ENCODE measurements at places on chromosomes 5 and 9.
A peak's percentile ranks its signal among the peaks of the same experiment; 100 is the strongest.

DNA sequence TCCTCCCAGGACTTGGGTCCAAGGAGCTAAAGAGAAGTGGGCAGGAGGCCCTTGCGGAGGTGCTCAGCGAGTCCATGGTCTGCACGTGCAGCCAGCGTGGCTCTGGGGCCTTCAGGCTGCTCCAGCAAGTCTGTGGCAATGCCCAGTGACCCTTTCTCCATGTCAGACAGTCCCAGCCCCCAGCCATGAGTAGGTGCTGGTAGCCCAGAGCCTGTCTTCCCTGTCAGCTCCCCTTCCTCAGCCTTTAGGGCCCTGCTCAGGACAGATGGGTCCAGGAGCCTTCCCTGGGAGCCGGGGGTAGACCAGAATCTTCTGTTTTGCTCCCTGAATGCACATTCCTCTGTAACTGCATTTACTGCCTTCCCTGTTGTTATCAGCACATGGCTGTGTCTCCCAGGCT lies 147.2 kb upstream of the IRX2 start:
- no peak for DNase-seq

GRCh38 chr5:101346906-101347305 lies 443.8 kb upstream of the ST8SIA4 start:
- DNase-seq: no peak

- peak; percentile 86 for DNase-seq
These were observed 185.0 kb downstream of the GLIS3 start for GRCh38 chr9:4114569-4115505.

- DNase-seq: peak; percentile 47
These were observed 163.1 kb upstream of the TLE4 start for GRCh38 chr9:79408617-79409016.

DNA sequence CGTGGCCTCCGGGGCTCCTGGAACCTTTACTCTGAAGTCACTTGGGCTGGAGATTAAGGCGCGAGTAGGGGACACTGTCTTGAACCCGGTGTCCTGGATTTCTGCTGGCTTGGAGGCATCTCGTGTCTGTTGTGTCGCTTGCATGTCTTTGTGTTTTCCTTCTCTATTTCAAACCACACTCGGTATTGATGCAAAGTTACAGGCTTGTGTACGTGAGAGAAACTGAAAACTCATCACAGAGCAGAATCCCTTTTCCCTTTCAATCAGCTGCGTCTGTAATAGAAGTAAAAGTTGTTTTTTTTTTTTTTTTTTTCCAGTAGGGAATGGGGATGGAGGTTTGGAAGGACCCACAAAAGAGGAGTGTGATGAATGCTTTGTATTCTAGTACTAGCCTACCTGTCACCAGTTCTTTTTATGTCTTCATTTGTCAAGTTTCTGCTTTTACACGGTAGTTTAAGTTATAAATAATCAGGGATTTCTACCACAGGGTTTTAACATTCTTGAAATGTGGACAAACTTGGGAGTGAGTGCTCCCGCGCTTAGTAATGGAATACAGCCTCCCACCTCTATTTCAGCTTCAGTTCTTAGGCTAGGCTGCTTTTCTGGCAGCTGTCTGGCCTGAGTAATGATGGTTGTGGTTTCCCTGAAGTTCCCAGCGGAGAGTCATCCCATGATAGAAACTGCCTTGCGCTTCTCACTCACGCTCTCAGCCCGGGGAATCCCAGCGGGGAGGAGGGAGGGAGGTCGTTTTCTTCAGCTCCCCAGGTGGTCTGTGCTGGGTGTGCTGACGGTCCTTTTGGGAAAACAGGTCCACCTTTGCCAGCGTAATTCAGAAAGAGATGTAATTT lies 763 bp downstream of the TJP2 start:
- DNase-seq: peak; percentile 98

GRCh38 chr5:172852490-172853354 lies 18.7 kb downstream of the ERGIC1 start:
- peak; percentile 75 for DNase-seq

- peak; percentile 36 for DNase-seq
These were observed at the start of gene LIX1 for GRCh38 chr5:97142521-97143254. Gene LIX1 (minus strand): TSS chr5:97142611. CDS start chr5:97142576, 35 bp downstream.

- peak; percentile 81 for DNase-seq
These were observed 2.7 kb downstream of the RGMB start for GRCh38 chr5:98776066-98776705.

GRCh38 chr9:78437296-78437695 lies 140.4 kb downstream of the PSAT1 start:
- no peak for DNase-seq

DNA sequence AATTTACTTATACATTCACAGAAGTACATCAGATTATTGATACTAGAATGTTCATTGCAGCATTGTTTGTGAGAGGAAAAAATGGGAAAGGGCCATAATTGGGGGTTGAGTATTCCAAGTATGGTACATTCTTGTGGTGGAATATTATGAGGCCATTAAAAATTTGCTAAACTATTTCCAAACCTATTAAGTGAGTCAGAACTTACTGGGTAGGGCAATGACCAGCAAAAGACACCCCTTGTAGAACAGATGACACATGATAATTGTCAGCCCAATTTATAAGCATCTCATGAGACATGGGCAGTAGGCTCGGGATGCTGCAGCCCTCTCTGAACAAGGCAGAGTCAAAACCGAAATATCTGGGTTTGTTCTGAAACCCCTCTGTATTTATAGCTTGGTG lies 192.6 kb upstream of the IL12B start:
- no peak for DNase-seq

DNA sequence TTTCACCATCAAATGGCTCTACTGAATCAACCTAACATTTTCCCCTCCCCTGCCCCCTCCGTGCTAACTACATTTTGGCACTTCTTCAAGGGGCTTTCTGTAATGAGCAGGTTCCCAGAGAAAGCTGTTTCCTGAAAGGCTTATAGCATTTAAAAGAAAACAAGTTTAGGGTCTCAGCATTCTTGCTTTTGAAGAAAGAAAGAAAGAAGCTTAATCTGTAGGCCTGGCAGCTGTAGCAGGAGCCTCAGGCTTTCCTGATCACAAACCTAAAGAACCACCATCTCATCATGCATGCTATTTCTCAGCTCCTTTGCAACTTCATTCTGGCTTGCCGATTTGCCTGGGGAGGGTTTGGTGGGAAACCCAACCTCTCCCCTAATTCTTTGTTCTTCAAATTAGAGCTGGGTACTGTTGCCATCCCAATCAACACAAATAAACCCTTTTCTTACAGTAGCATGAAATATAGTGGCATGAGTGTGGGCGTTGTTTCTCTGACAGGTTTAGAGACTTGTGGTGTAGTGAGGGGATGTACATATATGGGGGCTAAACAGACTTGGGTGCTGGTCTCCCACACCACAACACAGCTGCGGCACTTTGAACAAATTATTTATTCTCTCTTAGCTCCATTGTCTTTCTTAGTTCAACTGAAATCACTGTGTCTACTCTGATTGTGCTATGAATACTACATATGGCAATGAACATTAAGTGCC lies 160.5 kb upstream of the TNC start:
- DNase-seq: no peak

DNA sequence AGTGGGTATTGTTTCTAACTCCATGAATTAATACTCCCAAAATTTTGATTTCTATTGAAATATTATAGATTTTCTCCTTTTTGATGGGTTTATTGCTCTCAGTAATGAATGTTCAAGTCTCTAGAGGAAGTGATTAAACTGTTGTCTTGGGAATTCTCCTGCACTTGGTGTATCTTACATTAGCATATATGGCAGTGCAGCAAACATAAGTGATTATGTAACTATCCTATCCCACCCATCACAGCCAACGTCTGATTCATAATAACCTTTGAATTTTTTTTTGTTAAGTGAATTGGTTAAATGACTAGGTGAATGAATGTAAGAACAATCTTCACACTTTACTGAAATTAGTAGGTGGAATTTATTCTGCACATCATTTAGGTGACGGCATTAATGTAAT lies 483.7 kb downstream of the TAF11L14 start:
- DNase-seq: no peak

- DNase-seq: no peak
These were observed 619.9 kb downstream of the PTPRD start for GRCh38 chr9:9992936-9993335.

DNA sequence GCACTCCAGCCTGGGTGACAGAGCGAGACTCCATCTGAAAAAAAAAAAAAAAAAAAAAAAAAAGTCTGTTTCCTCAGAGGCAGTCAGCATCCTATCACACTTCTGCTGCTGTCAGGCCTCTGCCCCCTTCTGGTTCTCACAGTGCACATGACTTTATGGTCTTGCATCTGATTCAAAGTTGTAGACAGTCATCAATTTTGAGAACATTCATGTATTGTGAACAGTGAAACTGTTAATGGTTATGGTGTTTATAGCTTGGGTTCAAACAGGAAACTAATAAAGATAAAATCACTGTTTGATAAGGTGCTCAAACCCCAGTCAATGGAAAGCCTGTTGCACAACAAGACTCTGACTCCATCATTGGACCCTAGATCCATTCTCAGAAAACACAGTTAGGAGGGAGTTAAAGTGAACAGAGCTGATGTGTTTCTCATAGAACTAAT lies 61.4 kb downstream of the FOXD1 start:
- no peak for DNase-seq

DNA sequence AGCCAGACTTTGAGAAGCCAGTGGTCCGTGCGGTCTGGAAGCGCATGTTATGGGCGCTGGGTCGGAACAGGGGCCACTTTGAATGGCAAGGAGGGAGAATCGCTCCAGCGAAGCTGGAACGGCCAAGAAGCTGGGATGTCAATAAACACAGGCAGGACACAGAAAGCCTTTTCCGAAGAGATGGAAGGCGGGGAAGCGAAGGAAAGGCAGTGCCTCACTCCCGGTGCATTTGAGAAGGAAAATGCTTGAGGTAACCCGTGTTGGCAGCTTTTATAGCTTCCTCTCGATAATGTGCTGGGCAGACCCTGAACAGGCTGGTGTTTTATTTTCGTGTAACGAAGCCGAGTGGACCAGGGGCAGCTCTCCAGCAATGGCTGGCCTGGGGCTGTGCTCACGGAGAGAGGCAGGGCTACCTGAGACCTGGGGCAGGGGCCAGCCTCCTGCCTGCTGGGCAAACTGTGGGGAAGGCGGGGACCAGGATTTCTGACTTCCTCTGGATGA lies 84.2 kb upstream of the SPRY4 start:
- no peak for DNase-seq

- no peak for DNase-seq
These were observed 520 bp downstream of the PCDH12 start for GRCh38 chr5:141957367-141957996.

DNA sequence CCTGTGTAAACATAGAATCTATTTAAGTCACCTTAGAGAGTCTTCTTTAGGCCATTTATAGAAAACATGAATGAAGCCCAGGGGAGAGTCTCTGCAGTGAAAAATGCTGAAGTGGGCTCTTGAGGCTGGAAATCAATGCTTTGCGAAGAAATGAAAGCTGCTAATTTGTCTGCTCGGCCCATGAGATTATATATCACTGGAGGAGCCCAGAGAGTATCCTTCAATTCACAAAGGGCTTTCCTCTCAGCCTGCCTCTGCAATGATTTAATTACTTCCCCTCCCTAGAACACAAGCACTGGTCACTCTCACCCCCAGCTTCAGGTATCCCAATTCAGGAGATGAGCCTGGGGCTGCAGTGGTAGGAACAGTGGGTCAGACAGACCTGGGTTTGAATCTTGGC lies 8.2 kb upstream of the DRD1 start:
- DNase-seq: no peak

DNA sequence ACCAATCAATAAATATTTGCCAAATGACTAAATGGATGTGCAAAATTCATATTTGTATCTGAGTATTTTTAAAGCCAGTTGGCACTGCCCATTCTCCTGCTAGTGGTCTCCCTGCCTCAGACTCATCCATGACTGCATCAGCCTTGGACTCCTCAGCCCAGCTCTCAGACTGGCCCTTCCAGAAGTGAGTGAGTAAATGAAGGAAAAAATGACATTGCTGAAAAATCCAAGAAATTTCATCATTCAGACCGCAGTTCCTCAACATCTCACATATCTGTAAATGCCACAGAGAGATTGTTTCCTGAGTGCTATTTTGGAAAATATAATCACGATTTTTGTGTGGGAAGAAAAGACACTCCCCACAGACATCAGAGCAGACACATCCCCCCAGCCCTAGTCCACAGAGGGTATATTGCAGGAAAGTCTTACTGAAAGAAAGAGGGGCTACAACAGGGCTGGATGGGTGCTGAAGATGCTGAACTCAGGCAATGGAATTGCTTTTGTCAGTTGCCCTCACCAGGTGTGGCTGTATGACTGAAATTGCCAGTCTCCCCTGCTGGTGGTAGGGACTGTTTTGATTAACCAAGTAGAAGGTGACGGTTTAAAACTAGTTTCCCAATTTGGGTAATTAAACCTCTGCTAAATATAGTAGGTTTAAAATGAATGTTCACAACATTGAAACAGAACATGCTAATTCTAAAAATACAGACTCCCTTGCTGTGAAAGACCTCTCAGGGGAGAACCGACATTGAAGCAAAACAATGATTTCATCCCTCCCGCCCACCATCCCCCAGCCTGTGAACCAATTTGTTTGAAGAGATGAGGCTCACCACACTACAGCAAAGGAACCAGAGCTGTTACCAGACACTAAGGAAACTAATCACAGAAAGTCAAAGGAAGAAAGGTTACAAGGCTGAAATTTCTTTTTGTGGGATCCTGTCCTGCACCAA lies 158.8 kb downstream of the DEPDC1B start:
- DNase-seq: peak; percentile 53

- peak; percentile 42 for DNase-seq
These were observed 11.9 kb upstream of the FER start for GRCh38 chr5:108735790-108736189.

DNA sequence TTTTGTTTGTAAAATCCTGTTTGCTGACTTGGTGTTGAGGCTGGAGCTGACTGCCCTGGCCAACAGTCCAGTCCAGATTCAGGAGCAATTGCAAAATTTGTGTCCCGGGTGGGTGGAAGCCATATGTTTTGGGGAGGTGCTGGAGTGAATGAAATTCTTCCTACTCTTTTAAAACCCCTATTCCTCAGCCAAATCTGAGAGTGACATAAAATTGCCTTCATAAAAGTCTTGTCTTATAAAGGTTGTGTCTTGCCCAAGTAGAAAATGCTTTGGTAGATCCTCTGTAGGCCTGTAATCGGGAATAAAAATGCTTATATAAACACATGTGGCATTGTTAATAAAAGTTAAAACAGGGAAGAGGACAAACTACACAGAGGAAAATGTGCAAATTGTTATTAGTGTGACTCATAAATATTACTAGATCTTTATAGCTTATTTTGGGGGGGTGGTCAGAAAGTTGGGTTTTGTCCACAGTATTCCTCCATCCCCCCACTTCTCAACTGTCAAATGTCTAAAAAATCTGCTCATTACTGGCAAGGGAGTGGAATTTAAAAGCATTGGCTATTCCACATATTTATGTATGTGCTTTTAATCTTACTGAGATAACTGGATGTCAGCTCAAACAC lies 45.6 kb downstream of the NNT start:
- peak; percentile 13 for DNase-seq

All from IMR-90 (cell line).